ENCODE measurements at places on chromosomes 5 and 9.
A peak's percentile ranks its signal among the peaks of the same experiment; 100 is the strongest.

- no peak for DNase-seq
Observed at GRCh38 chr9:34579104-34579807, 10.3 kb downstream of the CNTFR start.

GRCh38 chr9:125911861-125912644 lies 164.9 kb downstream of the PBX3 start:
- DNase-seq, result no peak

DNA sequence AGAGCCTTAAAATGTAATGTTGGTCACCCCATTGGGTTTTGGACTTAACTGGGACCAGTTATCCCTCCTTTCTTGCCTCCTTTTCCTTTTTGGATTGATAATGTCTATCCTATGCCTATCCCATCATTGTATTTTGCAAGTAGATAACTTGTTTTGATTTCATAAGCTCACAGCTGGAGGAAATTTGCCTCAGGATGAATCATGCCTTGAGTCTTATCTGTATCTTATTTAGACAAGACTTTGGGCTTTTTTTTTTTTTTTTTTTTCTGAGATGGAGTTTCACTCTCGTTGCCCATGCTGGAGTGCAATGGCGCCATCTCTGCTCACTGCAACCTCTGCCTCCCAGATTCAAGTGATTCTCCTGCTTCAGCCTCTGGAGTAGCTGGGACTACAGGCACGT lies 443.3 kb downstream of the DNAH5 start:
- no peak for DNase-seq

- no peak for DNase-seq
Observed at GRCh38 chr5:172607213-172607793, 33.8 kb upstream of the NEURL1B start.

DNA sequence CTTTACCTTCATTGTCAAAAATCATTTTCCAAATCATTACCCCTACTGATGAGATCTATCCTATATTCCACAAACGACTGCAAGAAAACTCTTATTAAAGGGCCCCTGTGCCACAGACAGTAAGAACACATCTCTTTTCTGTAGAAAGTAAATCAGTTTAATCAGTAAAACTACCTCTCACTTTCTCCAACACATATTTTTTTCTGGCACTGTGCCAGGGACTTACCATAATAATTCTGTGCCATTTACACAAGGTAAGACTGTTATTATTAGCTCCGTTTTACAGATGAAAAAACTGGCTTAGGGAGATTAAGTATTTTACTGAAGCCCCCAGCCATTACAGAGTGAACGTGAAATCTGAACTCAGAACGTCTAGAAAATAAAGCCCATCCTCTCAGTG lies 587.0 kb upstream of the COX7C start:
- DNase-seq, result no peak

GRCh38 chr5:74070766-74071165 lies 444.8 kb downstream of the ARHGEF28 start:
- DNase-seq, result no peak

DNA sequence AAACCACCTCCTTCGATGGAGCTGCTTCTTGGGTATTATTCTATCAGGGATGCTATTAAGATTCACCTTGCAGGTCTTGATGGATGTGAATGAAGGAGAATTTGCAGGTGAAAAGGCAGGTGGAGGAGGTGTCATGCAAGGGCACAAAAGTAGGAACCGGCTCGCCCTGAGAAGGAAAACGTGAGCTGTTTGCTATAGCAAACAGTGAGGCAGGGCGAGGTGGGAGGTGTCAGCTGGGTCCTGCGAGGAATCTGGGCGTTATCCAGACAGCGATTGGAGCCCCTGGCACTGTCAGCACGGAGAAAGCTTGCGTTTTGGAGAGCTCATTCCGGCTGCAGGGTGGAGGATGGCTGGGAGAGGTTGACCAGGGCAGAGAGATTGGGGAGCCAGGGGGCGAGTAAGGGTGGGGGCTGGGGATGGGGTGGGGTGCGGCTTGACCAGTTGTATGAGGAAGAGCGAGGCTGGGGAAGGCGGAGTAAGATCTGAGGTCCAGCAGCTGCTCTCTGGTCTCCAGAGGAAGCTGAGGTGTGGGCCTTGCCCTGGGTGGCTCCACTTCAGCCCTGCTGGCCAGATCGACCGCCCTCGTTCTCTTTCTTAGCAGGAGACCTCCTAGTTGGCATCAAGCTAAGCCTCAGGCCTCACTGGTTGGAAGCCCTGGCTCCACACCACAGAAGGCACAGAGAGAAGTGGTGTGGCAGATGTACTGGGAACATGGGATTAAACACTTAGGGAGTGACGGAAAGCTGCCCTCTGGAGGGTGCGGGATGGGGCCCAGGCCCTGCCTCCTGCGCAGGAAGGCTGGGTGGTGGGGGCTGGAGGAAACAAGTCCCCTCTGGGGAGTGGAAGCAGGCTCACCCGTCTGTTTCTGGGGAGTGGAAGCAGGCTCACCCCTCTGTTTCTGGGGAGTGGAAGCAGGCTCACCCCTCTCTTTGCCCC lies 54.7 kb upstream of the NEURL1B start:
- DNase-seq, result no peak

GRCh38 chr5:36492984-36493654 lies 113.3 kb upstream of the SLC1A3 start:
- no peak for DNase-seq

GRCh38 chr5:142808878-142809598 lies 38.9 kb downstream of the ARHGAP26 start:
- DNase-seq, result no peak

- DNase-seq, result no peak
Observed at GRCh38 chr9:121459513-121459912, 40.1 kb downstream of the GGTA1 start.

- DNase-seq, result no peak
Observed at GRCh38 chr5:59021837-59022514, 439.1 kb downstream of the RAB3C start.

- no peak for DNase-seq
Observed at GRCh38 chr5:13859270-13860065, 85.0 kb downstream of the DNAH5 start.

DNA sequence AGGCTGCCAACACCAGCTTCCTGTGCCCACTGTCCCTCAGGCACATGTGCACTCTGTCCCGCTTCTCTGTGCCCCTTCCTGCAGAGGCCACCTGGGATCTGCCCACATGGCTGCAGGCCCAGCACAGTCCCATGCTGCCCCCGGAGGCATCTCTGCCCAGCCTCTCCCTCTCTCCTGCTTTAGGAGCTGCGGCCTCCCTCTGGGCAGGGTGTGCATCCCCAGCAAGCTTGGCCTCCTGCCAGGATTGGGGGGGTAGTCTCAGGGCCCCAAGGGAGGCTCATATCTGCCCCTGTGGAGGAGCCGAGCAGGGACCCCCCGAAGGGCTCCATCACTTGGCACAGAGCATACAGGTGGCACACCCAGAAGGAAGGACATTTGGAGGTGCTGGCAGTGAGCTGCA lies 24.8 kb downstream of the FLT4 start:
- DNase-seq, result no peak

- no peak for DNase-seq
Observed at GRCh38 chr9:16316456-16316855, 554.0 kb downstream of the BNC2 start.

- no peak for DNase-seq
Observed at GRCh38 chr5:87268970-87269377, 1.3 kb downstream of the RASA1 start.

GRCh38 chr9:1340390-1340789 lies 290.2 kb downstream of the DMRT2 start:
- no peak for DNase-seq

GRCh38 chr5:164869325-164869724 lies 1363.9 kb downstream of the MAT2B start:
- DNase-seq, result no peak

DNA sequence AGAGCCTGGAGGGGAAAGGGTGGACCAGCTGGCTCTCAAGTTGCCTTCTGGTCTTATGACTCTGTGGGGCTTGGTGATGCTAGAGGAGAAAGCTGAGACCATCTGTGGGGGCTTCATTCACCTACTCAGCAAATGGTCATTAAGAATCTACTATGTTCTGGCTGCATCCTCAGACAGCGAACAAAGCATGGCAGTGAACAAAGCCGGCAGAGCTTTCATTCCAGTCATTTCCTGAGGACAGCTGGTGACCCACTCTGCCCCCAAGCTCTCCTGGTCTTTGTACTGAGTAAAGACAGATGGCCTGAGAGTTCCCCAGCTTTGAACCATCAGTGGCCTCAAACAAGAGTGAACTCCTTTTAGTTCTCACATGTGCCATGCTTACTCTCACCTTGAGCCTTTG lies 48.0 kb downstream of the FGF1 start:
- DNase-seq, result no peak

DNA sequence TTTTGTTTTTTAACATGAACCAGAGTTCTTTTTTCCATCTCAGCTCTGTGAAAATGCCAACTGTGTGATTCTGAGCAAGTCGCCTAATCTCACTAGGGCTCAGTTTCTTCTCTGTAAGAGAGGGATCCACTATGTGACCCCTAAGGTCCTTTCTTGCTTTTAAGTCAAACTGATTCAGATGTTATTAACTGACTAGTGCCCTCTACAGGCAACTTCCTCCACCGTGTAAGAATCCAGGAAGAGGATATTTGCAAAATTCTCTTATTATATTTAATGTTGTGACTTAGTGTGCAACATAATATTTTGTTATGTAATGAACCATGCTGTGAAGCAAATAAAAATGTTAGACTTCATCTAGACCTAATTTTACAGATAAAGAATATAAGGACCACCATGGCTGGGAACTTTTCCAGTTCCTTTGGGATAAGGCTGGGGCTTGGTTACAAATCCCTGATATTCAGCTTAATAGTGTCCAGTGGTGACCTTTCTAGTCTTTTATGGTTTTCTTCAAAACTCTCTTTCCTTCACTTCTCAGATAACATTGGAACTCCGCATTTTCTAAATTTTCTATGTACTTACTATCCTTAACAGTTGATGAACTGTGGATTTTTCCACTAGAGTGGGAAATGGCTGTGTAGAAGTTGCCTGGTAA lies 244.7 kb downstream of the PIK3R1 start:
- DNase-seq, result peak; percentile 13

- peak; percentile 87 for DNase-seq
Observed at GRCh38 chr9:133144142-133144903, 19.4 kb downstream of the GBGT1 start.

GRCh38 chr5:157603333-157604190 lies 28.0 kb upstream of the ADAM19 start:
- peak; percentile 36 for DNase-seq

- no peak for DNase-seq
Observed at GRCh38 chr9:111630182-111630963, 761 bp upstream of the DNAJC25 start.

DNA sequence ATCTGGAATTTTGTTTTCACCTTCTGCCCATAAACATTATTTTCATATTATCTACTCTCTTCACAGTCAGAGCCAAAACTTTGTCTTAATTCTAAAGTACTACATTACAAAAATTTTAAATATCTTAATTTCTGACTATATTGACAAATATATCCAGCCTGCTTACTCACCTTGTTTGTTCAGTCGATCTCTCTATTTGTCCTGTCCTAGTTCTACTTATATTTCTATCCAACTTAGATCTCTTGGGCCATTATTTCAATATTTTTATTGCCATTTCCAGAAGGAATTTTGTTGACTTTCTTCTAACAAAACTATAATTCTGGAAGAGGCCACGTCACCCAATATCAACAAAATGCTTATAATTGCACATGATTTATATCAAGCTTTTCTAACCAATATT lies 652.8 kb upstream of the CTNND2 start:
- no peak for DNase-seq

DNA sequence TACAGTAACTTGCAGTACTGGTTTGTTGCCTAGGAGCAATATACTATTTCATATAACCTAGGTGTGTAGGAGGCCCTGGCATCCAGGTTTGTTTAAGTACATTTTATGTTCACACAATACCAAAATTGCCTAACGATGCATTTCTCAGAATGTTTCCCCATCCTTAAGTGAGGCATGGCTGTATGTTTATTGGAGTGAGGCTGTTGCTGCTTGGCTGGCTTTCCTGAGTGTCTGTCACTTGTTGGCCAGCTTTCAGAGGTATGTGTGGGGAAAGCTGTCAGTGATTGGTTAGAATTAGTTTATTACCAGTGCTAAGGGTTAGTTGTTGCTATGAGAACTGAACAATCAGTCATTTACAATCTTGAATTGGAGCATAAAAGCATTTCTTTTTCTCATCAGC lies 154.1 kb upstream of the CDH12 start:
- DNase-seq, result no peak

- no peak for DNase-seq
Observed at GRCh38 chr5:95317687-95318086, 32.8 kb upstream of the MCTP1 start.

DNA sequence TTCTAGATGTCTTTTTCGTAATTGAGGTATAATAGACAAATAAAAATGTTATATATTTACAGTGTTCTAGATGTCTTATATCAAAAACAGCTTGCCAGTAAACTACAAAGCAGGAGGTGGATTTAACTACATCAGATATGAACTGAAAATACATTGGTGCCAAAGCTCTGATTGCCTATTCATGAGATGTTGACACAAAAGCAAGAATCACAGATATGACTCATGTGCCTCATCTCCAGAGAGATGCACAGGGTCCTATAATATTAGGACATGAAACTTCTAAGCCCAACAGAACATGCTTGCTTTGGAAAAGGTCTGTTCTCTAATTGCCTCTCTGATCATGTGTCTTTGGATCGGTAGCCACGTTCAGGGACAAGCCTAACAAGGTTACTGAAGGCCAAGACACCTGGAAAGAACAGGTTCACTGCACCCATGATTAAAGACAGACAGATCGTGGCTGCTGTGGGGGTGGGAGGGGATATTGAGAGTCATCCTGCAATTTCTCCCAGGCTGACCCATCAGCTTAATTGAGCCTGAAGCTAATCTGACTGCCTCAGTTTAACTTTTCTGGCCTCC lies 16.8 kb downstream of the ABCA1 start:
- no peak for DNase-seq

- DNase-seq, result no peak
Observed at GRCh38 chr5:180160215-180160614, 48.8 kb downstream of the RASGEF1C start.
